Thyroid gland (tissue), 4 donors: ENCODE measurements at places on chromosomes 1 and 21. TPM values are rescaled to one million over a fixed set of nuclear protein-coding genes. Genes with fewer than 3 reads are reported as not detected.

The NBPF4 gene
- not detected for total RNA-seq

The CCDC185 gene
- not detected for total RNA-seq

The ETV3L gene
- not detected for total RNA-seq

The KRTAP12-2 gene
- not detected for total RNA-seq

The MTMR11 gene
- total RNA-seq: 8.6 TPM

The FAM110D gene
- 4.1 TPM for total RNA-seq

The CELA2A gene
- total RNA-seq: not detected

The ZNF362 gene
- total RNA-seq: 25.2 TPM

The RALGPS2 gene
- 17.0 TPM for total RNA-seq

The NUP210L gene
- 0.22 TPM for total RNA-seq

The AKR7A3 gene
- 1.8 TPM for total RNA-seq

The PRELP gene
- 17.5 TPM for total RNA-seq

The CRYZL1 gene
- 37.2 TPM for total RNA-seq

The DYNLT5 gene
- total RNA-seq: 3.0 TPM

The ADAMTS5 gene
- total RNA-seq: 13.5 TPM

The SPATA1 gene
- 1.8 TPM for total RNA-seq

The ANKRD65 gene
- total RNA-seq: 2.0 TPM

The RGS13 gene
- total RNA-seq: not detected

The CFHR2 gene
- total RNA-seq: not detected

The ARHGEF10L gene
- 64.5 TPM for total RNA-seq

The C1orf226 gene
- total RNA-seq: 0.13 TPM

The PRR9 gene
- not detected for total RNA-seq

The PPM1J gene
- 3.7 TPM for total RNA-seq

The ASAP3 gene
- total RNA-seq: 74.7 TPM

The ACTL8 gene
- not detected for total RNA-seq
